ENCODE measurements at places on chromosomes 12 and 14. TPM values are rescaled to one million over a fixed set of nuclear protein-coding genes. Genes with fewer than 3 reads are reported as not detected.

GRCh38 chr12:107091989-107092641 is 1.2 kb downstream of the CRY1 start:
- peak; percentile 90 for DNase-seq

- no peak for DNase-seq
Measured at GRCh38 chr12:59973515-59973914, 377.7 kb downstream of the SLC16A7 start.

DNA sequence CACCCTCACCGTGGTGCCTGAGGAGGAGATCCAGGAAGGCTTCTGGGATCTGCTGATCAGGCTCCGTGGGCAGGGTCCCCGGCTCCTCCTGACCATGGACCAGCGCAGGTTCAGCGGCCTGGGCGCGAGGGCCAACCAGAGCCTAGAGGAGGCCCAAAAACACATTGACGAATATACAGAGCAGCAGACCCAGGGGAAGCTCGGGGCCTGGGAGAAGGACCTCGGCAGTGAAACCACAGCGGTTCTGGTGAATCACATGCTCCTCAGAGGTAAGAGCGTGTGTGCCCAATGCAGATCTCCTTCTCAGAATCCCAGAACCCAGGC is 29.4 kb downstream of the SERPINA3 start:
- DNase-seq, result no peak

DNA sequence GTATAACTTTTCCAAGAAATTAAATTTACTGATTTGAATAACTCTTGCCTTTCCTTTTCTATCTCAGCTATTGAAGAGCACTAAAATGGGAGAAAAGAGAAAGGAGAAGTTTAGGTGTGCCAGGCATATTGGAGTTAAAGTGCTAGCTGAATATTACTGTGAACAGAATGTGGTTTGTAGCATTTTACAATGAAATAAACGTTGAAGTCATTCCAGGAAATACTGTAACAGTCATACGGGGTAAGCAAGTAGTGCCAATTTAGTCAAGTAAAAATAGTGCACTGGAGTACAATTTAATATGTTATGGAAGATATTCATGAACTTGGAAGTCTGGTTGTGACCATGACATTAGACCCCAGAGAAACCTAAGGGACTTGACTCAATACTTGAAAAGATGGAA is 62.1 kb downstream of the E2F7 start:
- no peak for DNase-seq

GRCh38 chr14:36818794-36819384 is 157.2 kb downstream of the PAX9 start:
- no peak for DNase-seq

DNA sequence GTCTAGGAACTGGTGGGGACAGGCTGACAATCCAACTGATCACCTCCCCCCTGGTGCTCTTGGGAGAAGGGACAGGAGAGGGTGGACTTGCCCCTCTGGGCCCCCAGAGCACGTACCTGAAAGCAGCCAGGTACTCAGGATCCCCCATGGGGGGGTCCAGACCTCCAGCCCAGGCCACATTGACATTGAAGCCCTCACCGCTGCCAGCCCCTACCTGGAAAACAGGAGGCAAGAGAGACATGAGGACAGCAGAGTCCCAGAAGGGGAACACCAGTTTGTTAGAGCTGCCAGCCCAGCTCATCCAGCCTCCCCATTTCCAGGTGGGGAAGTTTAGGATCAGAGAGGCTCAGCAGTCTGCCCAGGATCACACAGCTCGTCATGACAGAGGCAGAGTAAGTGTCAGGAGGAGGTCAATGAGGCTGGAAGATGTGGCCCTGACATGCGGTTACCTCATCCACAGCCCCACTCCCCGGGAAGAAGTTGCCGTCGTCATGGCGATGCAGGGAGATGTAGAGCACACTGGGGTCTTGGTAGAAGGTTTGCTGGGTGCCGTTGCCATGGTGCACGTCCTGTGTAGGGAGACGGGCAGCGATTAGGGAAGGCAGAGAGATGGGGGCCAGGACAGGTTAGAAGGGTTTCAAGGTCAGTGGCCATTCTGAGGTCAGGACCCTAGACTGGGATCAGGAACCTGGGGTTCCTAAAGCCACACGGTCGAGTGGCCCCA is 14.7 kb downstream of the SLC48A1 start:
- no peak for DNase-seq

- DNase-seq, result no peak
Measured at GRCh38 chr12:52222692-52223091, 10.4 kb upstream of the KRT7 start.

GRCh38 chr12:110677982-110678381 is 10.9 kb downstream of the HVCN1 start:
- DNase-seq, result no peak

- no peak for DNase-seq
Measured at GRCh38 chr14:81033698-81034240, 78.3 kb downstream of the TSHR start.

DNA sequence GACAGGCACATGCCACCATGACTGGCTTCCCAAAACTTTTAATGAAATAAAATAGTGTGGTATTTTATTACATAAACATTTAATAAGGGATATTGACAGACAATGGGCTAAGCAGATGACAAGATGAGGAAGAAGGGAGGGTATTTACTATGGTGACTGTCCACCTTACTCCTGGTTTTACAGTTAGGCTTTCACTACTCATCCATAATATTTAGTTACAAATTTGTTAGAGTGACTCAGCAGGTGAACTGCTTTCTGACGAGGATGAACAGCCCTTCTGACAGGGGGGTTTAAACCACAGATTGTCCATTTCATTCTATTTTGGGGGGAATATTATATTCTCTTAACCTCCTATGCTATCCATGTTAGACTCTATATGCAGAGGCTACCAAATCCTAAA is 3.6 kb upstream of the PALS1 start:
- DNase-seq, result no peak

DNA sequence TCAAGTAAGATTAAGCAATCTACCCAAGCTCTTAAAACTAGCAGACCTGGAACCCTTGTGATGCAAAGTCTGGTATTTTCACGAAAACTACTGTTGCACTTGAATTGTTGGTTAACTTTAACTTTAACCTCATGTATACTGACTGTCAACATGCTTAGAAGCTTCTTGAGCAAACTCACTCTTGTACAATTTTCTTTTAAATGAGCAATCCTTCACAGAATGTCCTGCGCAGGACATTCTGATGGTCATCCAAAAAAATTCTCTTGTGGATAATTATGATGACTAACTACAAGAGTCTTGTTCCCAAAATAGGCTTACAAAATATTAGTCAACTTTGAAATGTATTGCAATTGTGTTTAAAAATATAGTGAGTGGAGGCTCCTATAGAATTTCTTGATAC is 54.0 kb upstream of the PDE3A start:
- DNase-seq, result no peak

DNA sequence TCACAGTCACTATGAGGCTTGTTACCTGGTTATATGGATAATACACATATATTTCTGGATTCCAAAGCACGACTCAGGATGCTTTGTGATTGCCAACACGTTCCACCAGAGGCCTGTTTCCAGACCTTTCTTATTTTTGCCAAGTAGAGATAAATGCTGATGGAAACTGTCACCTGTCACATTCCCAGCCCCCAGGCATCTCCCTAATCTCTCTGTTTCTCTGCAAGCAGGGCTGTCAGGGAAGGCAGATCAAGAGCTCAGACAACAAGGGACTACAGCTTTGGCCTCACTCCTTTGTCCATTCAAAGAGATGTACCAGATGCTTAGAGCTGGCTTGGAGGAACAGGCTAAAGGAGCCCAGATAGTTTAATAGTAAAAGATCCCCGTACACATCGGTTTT is 21.8 kb upstream of the DDHD1 start:
- no peak for DNase-seq

DNA sequence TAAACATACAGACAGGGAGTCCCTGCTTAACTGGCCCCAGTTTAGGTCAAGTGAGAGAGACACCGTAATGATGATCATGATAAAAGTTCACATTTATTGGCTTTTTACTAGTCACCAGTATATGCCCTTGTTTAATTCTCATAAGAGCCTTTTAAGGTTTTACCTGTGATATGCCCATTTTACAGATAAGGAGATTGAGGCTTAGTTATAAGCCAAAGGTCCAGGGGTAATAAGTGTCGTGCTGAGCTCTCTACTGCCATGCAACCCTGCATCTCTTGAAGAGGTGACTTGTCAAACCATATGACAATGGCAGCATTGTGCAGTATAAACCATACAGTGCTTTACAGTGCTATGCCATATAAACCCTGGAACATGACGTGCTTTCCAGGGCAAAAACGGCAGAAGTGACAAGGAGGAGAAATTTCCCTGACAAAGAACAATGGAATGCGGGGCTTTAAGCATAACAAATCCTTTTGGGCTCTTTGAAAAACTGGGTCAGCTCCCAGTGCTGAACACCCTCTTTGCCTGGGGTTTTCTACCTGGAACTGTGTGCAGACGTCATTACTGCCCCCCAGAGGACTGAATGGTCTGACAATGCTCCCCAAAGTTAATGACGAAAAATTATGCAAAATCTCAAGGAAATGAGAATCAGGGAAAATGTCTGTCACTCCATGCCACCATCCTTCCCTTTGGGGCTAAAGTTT is 59.7 kb upstream of the C14orf132 start:
- no peak for DNase-seq

GRCh38 chr12:46209170-46209569 is 59.7 kb downstream of the SLC38A1 start:
- DNase-seq, result no peak

- DNase-seq, result no peak
Measured at GRCh38 chr12:108798551-108799221, 58.7 kb downstream of the SSH1 start.

DNA sequence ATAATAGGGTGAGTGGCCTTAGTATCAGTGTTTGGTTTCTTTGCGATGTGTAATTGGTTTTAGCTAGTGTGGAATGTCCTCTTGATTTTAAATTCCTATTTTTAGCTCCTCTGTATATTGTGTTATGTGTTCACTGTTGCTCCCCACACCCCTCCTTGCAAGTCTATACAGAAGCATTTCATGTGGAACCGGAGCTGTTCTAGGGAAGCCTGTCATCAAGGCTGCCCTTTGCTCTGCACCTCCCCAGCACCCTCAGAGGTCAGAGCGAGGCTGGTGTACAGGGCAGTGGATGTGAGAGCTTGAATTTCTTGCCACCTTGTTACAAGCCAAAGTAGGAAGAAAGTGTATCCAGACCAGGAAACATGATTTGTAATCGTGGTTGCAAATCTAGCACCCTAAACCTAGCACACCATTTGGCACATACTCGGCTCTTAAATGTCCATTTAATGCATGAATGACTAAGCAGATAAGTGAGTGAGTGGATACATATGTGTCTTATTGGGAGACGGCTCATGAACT is 376.8 kb downstream of the RGS6 start:
- no peak for DNase-seq

DNA sequence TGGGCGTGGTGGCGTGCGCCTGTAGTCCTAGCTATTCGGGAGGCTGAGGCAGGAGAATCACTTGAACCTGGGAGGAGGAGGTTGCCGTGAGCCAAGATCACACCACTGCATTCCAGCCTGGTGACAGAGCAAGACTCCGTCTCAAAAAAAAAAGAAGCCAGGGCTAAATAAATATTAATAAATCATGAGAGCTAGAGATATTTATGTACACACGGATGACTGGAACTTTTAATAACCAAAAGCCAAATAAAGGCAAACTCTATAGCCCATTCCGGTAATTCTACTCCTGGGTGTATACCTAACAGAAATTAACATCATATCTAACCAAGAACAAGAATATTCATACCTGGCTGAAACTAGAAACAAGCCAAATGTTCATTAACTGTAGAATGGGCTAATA is 7.7 kb upstream of the TRAFD1 start:
- DNase-seq, result no peak

GRCh38 chr12:5034603-5035002 is 9.1 kb upstream of the KCNA5 start:
- no peak for DNase-seq

DNA sequence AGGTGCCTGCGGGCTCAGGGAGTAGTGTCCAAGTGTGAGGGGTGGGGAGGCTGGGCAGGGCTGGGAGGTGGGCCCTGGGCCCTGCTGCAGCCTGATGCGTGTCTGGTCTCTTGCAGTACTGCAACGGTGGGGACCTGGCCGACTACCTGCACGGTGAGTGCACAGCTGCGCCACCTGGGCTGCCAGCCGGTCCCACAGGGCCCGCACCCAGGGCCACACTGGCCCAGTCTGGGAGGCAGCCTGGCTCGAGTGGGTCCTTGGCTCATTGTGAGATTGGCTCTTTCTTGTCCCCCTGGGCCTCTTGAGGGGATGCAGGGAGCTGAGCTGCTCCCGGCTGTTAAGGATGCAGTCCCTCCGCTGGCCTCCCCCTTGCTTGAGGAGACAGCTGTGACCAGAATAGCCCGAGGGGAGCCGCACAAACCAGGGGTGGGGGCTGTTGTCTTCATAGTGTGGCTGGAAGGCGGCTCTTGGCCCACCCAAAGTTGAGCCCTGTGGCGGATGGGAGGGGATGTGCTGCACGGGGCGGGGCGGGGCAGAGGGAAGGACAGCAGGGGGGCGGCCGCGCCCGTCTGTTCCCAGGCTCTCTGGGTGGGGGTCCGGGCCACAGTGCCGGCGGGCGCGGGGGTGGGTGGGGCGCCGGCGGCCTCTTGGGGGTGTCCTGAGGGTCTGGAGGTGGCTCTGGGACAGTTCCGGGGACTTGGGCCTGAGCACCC is 13.1 kb downstream of the ULK1 start:
- DNase-seq, result no peak

GRCh38 chr12:133046698-133047097 is 9.4 kb downstream of the ZNF84 start:
- DNase-seq, result no peak

Gene BIN2
- polyA plus RNA-seq, result 3.2 TPM

Gene TSHR
- 0.88 TPM for polyA plus RNA-seq

Gene ESPL1
- polyA plus RNA-seq, result 18.9 TPM

Gene VRTN
- not detected for polyA plus RNA-seq

Gene DACT1
- 33.3 TPM for polyA plus RNA-seq

Gene CABP1
- 7.7 TPM for polyA plus RNA-seq

Gene HSPB8
- 4.8 TPM for polyA plus RNA-seq

Gene NAV3
- 11.4 TPM for polyA plus RNA-seq

Gene BMAL2
- polyA plus RNA-seq, result 7.5 TPM

Gene SSTR1
- polyA plus RNA-seq, result 1.8 TPM

Gene FIGNL2
- 3.4 TPM for polyA plus RNA-seq

Gene DPY19L2
- polyA plus RNA-seq, result 92.3 TPM

Gene RNASE3
- 1.2 TPM for polyA plus RNA-seq

Gene SAMD15
- polyA plus RNA-seq, result 12.7 TPM

Gene UBC
- 1,161 TPM for polyA plus RNA-seq

Gene PLEKHD1
- polyA plus RNA-seq, result 5.4 TPM
